ENCODE measurements at places on chromosomes 1 and 21.

GRCh38 chr1:62241371-62242131, 46.9 kb downstream of the L1TD1 start:
- DNase-seq = no peak

DNA sequence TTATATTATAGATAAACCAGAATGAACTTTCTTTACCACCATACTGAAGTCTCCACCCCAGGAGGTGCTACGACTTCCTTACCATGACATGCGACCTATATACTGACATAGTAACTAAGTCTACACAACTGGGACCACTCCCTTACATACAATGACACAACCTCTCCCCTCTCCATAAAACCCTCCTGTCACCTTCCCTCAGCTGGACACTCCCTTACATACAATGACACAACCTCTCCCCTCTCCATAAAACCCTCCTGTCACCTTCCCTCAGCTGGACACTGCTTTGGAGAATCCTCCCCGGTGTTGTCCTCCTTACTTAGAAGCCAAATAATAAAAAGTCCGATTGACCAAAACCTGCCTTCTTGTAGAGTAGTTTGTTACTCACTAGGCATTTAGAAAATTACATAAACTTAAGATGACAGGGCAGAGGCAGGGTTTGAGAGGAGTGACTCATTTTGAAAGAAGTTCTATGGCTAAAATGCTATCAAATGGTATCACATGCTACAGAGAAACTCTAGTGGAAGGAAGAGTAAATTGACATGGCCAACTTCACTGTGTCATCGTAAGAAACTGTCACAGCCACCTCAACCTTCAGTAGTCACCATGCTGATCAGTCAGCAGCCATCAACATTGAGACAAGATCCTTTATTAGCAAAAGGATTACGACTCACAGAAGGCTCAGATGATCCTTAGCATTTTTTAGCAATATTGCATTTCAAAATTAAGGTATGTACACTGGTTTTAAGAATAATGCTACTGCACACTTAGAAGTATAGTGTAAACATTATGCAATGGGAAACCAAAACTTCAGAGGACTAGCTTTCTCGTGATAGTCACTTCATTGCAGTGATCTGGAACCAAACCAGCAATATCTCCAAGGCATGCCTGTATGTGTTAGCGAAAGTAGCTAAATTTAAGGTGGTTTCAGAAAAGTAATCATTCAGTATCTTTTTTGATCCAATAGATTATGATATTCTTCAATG, 56.4 kb downstream of the AHCTF1 start:
- no peak for DNase-seq

DNA sequence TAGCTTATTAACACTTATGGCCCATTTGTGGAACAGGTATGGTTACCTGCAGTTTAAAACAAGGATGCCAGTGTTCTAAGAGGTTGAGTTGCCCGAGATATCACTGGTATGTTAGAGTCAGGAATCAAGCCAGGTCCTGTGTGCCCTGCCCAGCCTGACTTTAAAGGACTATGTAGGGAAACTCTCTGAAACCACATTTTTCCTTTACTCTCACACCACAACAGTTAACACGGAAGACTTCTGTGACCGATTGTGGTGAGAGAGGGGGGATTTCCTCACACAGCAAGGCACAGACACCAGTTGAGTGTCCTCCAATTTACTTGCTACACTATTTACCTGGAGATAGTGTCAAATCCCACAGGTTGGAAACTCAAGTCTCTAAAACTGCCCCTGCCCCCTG, 47.8 kb downstream of the UCK2 start:
- DNase-seq = no peak

- DNase-seq = no peak
Measured at GRCh38 chr1:150161747-150162581, 12.2 kb downstream of the PLEKHO1 start.

DNA sequence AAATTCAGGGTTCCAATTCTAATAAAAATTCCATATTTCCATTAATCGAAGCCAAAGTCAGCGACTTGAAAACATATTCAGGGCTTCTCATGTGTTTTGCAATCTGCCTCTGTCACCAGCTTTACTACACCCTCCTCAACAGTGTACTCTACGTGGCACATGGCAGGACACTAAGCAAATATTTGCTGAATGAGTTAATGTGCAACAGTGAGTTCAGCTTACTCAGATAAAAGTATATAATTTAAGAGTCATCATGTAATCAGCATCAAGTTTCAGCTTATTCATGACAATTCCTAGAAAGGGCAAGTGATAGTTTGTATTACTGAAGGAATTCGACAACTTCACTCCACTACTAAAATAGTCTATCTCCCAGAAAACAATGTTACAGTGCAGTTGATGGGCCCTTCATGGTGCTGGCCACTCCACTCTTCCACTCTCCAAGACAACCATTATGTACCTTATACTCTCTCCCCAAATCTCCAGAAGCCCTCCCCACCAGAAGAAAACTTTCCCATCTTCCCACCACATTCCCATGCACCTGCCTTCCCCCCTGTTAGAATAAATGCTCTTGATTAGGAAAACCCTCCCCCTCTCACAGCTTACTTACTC, 97.3 kb downstream of the TTLL7 start:
- no peak for DNase-seq

- no peak for DNase-seq
Measured at GRCh38 chr1:12593621-12594066, 24.4 kb downstream of the DHRS3 start.

- DNase-seq = no peak
Measured at GRCh38 chr1:34365295-34365694, 188.6 kb downstream of the C1orf94 start.

DNA sequence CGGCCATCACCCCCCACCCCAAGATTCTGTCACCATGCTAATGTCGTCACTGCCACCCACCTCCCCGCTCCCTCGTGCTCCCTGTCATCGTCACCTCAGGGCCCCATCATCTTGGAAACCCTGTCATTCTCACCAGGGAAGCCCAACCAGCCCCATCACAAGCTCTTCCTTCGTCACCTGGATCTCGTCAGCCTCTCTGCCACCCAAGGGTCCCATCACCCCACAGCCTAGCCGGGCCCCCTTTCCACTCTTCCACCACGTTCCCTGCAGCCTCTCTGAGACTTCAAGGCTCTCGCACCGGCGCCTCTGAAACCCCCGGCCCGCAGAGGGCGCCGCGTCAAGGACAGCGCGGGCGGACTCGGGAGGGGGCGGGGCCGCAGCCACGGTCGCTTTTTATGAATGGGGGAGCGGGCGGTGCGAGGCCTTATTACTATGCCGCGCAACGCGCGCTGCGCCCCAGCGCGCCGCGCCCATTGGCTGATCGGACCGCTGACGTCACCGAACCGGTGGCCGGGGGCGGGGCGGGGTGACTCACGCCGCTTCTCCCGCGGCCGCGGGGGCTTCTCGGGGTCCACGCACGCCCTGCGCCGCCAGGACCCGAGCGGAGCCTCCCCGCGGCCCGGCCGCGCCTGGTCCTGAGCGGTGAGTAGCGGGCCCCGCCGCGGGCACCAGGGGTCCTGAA, at the start of gene GPR3:
GPR3 (plus strand) TSS at position 527 of the 682 bp plus-strand sequence. CDS start 1,177 bp downstream, outside the sequence.
- peak; percentile 81 for DNase-seq

DNA sequence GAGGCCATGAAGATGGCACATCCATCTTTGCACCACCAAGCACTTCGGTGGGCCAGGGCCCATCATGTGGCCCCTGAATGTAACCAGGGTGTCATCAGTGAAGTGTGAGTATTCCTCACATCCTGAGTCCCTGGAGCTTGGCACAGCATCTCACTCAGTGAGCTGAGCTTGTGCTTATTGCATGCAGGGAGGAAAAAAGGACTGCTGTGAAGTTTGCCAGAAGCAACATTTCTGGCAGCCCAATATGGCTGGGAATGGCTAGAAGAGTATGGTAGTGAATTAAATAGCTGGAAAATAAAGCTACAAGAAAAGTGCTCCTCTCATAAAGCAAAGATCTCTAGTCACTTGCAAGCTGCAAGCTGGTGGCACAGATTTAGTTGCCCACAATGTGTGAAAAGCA, 109.3 kb downstream of the TNFSF18 start:
- DNase-seq = no peak

DNA sequence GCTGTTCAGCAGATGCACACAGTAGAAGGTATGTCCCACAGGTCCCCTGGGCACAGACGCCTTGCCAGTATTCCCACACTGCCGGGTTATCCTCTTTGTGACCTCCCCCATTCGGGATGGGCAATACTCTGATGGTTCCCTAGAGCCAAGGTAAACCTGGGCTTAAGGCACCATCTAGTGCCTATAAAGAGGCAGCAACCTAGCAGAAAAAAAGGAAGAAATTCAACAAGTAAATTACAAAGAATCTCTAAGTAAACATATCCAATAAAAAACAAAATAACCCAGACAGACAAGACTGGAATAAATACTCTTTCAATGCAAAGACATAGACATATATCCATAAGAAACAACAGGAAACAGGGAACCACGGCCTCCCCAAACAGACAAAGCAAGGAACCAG, 39.4 kb downstream of the HSF2BP start:
- no peak for DNase-seq

GRCh38 chr21:34122047-34122446, 48.7 kb downstream of the MRPS6 start:
- DNase-seq = no peak

DNA sequence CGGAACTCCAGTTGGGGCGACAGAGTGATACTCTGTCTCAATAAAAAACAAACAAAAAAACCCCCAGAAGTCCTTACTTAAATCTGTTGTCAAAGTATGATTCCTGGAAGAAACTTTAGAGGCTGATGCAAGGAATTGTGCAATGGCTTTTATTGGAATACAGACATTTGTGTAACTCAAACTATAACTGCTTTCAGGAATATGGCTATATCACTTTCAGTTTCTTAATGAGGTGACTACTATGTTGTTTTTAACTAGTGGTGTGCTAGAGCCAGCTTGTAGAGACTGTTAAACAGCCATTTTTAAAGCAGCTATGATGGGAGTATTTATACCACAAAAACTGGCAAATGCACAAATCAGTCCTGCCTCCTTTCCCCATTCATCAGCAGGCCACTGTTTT, 22.7 kb upstream of the DNAJC28 start:
- DNase-seq = no peak

DNA sequence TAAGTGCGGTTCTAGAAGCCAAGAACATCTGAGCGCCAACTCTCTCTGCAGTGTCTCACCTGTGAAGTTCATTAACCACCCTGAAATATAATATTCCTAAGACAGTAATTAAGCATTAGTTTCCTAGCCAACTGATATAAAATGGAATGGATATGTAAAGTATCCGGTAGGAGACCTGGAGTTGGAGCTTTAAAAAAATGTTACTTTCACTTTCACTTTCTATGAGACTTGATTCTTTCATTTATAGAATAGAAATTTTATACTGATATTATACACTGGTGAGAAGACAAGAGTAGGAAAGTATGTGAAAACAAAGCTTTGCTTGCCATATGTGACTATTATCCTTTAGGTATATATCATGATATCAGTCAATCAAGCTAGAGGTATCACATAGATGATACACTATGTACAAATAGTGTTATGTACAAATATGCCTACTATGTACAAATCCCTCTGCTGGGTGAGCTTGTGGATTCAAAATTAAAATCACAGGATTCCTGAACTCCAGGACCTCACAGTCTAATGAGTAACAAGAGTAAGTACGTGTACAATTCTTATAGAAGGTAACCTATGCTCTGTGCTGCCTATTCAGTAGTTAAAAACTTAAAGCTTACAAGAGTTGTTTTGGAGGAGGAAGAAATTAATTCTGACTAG, 934.2 kb downstream of the TTLL7 start:
- no peak for DNase-seq

DNA sequence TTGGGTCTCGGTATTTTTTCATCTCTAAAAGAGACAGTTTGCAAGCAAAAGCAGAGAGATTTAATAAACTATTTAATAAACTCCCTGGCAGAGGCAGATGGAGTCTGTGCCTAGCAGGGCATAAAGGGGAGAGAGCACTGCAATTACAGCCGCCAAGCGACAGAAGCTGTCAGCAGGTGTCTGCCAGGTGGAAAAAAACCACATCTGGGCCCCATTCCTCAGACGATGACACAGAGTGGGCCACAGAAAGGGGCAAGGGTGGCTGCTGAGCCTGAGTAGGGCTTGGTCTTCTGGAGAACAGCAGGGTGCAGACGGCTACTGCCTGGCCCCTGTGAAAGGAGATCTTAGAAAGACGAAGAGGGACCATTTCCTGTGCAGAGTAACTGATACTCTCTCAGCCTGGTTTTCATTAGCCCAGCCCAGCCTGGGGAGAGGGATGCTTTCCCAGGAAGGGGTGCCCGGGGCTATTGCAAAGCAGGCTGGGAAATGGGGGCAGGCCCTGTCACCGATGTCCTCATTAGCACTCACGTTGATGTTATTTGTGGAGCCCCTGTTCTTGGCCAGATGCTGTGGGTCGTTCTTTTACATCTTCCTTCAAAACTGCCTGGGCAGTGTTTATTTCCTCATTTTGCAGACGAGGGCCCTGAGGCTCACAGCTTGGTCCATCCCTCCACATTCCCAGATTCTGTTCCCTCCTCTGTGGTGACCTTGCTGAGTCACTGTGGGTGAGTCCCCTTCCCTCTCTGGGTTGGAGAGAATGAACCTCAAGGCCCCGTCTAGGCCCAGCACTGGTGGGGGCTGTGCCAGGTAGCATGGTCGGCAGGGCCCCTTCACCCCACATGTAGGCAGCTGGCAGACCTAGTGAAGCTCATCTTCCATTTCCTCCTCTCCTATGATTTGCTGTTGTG, 472.7 kb downstream of the PTPRU start:
- DNase-seq = no peak

DNA sequence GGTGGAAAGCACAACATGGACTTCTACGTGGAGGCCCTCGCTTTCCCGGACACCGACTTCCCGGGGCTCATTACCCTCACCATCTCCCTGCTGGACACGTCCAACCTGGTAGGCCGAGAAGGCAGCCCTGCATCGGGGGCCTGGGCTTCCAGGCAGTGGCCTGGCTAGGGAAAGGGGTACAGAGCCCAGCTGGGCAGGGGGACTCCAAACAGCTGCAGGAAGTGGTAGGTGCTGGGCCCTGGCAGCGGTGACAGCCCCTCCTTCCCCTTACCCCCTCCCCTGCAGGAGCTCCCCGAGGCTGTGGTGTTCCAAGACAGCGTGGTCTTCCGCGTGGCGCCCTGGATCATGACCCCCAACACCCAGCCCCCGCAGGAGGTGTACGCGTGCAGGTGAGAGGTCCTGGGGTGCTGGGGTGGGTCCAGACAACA, 30.0 kb upstream of the PADI6 start:
- no peak for DNase-seq

- DNase-seq = no peak
Measured at GRCh38 chr21:31426235-31426797, 82.3 kb upstream of the TIAM1 start.

DNA sequence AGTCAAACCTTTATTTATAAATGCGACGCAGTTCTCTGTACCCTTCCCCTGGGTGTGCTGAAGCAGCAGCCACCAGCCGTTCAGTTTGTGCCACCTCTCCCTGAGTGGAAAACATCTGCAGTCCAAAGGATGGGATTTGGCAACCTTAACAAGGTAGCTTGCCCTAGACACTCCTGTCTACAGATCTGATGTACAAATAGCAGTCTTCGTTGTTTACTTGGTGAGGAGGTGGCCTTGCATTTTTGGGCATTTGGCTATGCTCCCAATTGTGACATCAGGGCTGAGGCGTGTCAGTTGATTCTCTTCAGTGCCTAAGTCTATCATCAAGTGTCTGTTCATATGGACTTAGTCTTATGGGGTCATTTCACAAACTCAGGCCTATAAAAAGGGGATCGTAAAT, 59.8 kb downstream of the KDM1A start:
- no peak for DNase-seq
